T-helper 2 cell treated with Interferon-gamma antibody and Interleukin-4, amounts not matched to agents 5 μg/mL and 100 μg/mL, for 36 hours (primary cell): ENCODE measurements at places on chromosomes 6 and 20.

- no peaks in the 10 kb centered on the region for H3K36me3 ChIP-seq
- H3K4me1 ChIP-seq, result peaks cover 20% of the 10 kb centered on the region
- H3K27me3 ChIP-seq, result peaks cover 2% of the 10 kb centered on the region
- no peak overlapping the region for H3K27ac ChIP-seq
- peak overlapping the region; percentile 43 for H3K4me3 ChIP-seq
- peak; percentile 67 for DNase-seq
These were observed 7.1 kb upstream of the TCP11 start for GRCh38 chr6:35148167-35148741.

DNA sequence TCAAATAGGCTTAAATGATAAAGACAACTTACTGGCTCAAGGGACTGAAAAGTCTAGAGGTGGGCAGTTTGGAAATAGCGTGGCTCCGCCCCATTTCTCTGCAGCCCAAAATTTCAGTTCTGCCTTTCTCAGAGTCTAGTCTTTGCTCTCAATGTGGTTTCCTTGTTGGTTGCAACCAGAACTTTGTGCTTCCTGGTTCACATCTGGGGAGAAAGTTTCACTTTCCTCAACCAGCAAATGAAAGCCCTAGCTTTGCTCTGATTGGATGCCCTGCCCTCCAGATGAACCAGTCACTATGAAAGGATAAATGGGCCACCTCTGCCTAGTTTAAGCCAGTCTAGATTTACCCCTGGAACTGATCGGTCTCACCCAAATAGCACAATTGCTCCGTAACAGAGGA lies 14.9 kb downstream of the SYCP2L start:
- H3K27ac ChIP-seq, result no peak overlapping the region
- H3K36me3 ChIP-seq, result no peaks in the 10 kb centered on the region
- H3K27me3 ChIP-seq, result no peaks in the 10 kb centered on the region
- DNase-seq, result no peak

GRCh38 chr6:143213859-143214376 lies 153.2 kb downstream of the AIG1 start:
- H3K27me3 ChIP-seq, result no peaks in the 10 kb centered on the region
- no peak overlapping the region for H3K27ac ChIP-seq
- H3K4me1 ChIP-seq, result no peaks in the 10 kb centered on the region
- no peaks in the 10 kb centered on the region for H3K36me3 ChIP-seq

- no peak for DNase-seq
- H3K36me3 ChIP-seq, result no peaks in the 10 kb centered on the region
- H3K27me3 ChIP-seq, result peaks cover 38% of the 10 kb centered on the region
- H3K4me3 ChIP-seq, result no peak overlapping the region
- peaks cover 15% of the 10 kb centered on the region for H3K4me1 ChIP-seq
These were observed 52.7 kb downstream of the CPXM1 start for GRCh38 chr20:2747676-2748235.

GRCh38 chr20:48758206-48758820 lies 69.5 kb downstream of the PREX1 start:
- DNase-seq, result no peak
- peaks cover 55% of the 10 kb centered on the region for H3K4me1 ChIP-seq
- peak overlapping the region; percentile 21 for H3K27ac ChIP-seq
- H3K27me3 ChIP-seq, result no peaks in the 10 kb centered on the region
- H3K4me3 ChIP-seq, result no peak overlapping the region

- H3K27ac ChIP-seq, result no peak overlapping the region
- H3K4me3 ChIP-seq, result no peak overlapping the region
These were observed 664.8 kb upstream of the GJE1 start for GRCh38 chr6:141467881-141468280.
